ENCODE measurements at places on chromosomes 11 and 22.
A peak's percentile ranks its signal among the peaks of the same experiment; 100 is the strongest.

DNA sequence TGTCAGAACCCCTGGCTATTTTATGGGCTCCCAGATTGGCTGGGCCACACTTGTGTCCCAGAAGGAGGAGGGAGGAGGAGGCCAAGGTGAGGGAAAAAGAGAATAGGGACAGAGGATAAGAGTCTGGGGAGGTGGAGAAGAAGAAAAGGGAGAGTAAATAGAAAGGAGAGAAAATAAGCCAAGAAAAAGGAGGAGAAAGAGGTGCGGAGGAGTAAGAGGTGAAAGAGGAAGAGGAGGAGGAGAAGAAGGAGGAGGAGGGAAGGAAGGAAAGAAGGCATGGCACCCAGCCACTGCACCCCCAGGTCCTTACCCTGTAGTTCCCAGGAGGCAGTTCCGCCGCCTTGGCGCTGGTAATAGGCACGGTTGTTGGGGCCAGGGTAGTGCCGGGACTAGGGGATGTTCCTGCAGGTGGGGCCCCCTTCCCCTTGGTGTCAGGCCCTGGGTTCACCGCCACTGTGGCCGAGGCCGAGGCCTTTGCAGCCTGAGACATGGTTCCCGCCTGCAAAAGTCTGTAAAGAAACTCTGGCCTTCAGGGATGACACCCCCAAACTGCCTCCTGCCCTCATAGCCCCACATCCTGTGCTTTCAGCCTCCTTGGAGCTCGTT is 1.9 kb downstream of the CRYBB1 start:
- no peaks in the 10 kb centered on the region for H3K36me3 ChIP-seq
- DNase-seq = peak; percentile 64
- no peak overlapping the region for H3K27ac ChIP-seq

GRCh38 chr11:17401316-17401715 is 12.9 kb upstream of the KCNJ11 start:
- no peak for DNase-seq
- no peaks in the 10 kb centered on the region for H3K4me1 ChIP-seq
- H3K27me3 ChIP-seq = no peaks in the 10 kb centered on the region
- H3K4me3 ChIP-seq = no peak overlapping the region
- H3K36me3 ChIP-seq = no peaks in the 10 kb centered on the region

DNA sequence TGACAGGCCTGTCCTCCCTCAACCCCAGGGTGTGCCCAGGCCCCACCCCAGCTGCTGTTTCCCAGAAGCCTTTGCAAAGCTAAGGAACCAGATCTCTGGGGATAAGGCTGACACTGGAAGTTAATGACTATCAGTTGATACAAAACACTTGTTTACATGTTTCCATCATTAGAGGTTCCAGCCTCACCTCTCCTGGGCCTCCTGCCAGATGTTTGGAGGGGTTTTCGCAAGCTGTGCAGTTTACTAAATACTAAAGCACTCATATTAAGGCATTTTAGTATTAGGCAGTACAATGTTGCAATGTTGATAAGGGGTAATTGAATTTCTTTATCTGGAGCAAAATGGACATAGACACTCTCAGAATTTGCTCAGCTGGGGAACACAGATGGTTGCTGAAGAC is 218.7 kb downstream of the INSC start:
- no peaks in the 10 kb centered on the region for H3K36me3 ChIP-seq
- H3K27ac ChIP-seq = no peak overlapping the region
- no peaks in the 10 kb centered on the region for H3K4me1 ChIP-seq
- H3K4me3 ChIP-seq = no peak overlapping the region
- DNase-seq = no peak

DNA sequence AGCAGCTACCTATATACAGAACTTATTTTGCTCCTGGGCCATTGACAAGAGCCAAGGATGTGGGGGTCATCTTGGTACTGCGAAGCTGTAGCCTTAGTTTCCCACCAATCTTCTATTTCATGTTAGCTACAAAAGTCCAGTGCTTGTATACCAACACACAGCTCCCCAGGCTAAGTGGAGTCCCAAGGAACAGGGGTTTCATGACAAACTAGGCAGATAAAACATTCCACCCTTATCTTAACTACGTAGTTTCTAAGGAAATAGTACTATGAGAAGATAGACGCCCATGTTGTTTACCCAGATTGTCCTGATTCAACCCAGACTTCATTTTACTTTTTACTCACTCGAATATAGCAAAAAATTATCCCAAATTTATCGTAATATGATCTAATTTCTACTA is 218.5 kb downstream of the DYNC2H1 start:
- no peak for DNase-seq
- H3K27me3 ChIP-seq = no peaks in the 10 kb centered on the region
- H3K27ac ChIP-seq = no peak overlapping the region
- no peaks in the 10 kb centered on the region for H3K36me3 ChIP-seq
- H3K4me1 ChIP-seq = no peaks in the 10 kb centered on the region
